Uterus (tissue), 4 donors: ENCODE measurements at places on chromosomes 11 and 22.

DNA sequence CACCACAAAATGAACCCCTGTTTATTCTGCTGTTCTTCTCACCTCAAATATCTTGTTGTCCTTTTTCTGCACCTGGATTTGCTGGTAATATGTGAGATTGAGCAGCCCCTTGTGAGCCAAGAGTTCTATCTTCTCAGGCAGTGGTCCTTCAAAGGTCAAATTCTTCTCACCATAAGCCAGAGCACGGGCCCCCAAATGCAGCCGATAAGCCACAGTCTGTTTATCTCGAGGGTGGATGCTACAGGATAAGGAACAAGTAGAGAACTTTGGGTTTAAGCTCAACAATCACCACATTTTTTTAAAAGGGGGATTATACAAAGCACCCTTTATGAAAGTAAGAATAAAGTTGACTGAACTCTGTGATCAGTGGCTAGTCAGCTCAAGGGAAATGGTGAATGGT, 15.8 kb downstream of the TBRG1 start:
- DNase-seq, result no peak
- H3K36me3 ChIP-seq, result no peaks in the 10 kb centered on the region
- no peak overlapping the region for H3K4me3 ChIP-seq
- no peak overlapping the region for H3K27ac ChIP-seq

DNA sequence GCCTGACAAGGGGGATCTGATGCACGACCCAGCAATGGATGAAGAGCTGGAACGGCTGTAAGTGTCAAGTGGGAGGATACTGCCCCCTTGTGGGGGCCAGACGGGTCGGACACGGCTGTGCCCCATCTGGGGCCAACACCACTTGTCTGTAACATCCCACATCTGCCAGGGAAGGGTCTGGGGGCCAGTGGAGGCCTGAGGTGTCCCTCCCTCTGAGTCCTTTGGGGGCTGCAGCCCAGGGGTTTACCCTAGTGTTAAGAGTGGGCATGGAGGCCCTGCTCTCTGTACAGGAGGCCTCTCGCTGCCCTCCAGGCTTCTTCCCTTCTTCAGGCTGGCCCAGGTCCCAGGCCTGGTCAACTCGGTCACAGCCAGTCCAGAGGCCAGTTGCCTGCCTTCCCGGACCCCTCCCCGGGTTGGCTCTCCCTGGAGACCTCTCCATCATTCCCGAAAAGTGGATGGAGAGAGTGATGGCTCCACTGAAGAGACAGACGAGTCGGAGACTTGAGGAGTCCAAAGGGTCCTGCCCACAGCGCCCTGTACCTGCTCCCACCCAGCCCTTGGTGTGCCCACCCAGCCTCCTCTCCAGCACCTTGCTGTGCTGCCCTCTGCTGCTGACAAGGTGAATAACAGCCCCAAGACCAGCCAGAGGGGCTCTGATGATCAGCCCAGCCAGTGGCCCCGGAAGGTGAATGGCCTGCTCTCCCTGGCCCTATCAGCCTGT, 15.4 kb downstream of the ARFGAP2 start:
- peak; percentile 53 for DNase-seq
- no peak overlapping the region for H3K4me3 ChIP-seq
- H3K27me3 ChIP-seq, result no peaks in the 10 kb centered on the region
- H3K4me1 ChIP-seq, result no peaks in the 10 kb centered on the region

DNA sequence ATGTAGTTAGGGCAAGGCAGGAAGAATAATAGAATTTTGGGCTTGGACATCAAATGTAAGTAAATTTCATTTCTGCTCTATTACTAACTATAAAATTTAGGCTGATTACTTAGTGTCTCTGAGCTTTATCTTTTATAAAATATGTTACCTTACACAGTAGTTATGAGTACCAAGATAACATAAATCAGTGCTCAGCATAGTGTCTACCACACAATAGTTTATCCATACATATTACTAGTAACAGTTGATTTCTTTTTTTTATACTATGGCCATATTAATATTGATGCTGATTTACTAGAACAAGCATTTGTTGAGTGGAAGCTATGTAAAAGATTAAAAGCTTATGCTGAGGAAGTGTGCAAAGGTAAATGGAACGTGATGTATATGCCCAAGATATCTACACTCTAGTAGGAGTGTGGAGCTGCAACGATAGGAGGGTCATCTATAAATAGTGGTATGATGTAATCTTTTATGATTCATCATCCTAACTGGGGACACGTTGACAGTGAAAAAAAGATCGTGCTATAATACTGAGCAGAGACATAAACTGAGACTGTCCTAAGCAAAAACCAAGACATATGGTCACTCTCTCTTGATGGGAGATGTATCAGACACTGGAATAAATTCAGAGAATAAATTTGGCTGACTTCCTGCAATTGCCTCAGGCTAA, 8.7 kb upstream of the SLC5A12 start:
- no peak overlapping the region for H3K27ac ChIP-seq
- no peak for DNase-seq
- H3K4me3 ChIP-seq, result no peak overlapping the region
- no peaks in the 10 kb centered on the region for H3K27me3 ChIP-seq
- H3K4me1 ChIP-seq, result no peaks in the 10 kb centered on the region

GRCh38 chr22:33625959-33626358, 294.3 kb downstream of the LARGE1 start:
- H3K4me1 ChIP-seq, result no peaks in the 10 kb centered on the region
- H3K27me3 ChIP-seq, result no peaks in the 10 kb centered on the region
- no peak for DNase-seq
- H3K27ac ChIP-seq, result no peak overlapping the region

DNA sequence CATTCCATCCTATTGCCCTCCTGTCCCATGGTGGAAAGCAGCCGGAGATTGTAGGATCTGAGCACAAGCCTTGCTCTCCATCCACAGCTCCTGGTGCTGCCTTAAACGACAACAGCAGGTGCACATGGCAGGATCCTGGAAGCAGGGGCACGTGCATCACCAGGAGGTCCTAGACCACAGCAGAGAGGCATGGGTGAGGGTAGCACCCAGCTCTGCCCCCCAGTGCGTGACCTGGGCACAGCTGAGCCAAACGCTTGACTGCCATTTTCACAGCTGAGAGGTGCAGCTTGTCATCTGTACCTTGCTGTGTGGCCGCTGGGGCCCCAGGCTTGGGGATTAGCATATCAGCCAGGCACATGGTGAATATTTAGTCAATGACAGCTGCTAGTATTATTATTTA, 92.7 kb downstream of the NTM start:
- H3K27me3 ChIP-seq, result no peaks in the 10 kb centered on the region
- H3K4me3 ChIP-seq, result no peak overlapping the region
- H3K4me1 ChIP-seq, result no peaks in the 10 kb centered on the region
- no peak for DNase-seq
- no peaks in the 10 kb centered on the region for H3K36me3 ChIP-seq
